ENCODE measurements at places on chromosomes 16 and 17. TPM values are rescaled to one million over a fixed set of nuclear protein-coding genes. Genes with fewer than 3 reads are reported as not detected.

Gene ALOX15B
- not detected for total RNA-seq

Gene CRHR1
- total RNA-seq, result not detected

DNA sequence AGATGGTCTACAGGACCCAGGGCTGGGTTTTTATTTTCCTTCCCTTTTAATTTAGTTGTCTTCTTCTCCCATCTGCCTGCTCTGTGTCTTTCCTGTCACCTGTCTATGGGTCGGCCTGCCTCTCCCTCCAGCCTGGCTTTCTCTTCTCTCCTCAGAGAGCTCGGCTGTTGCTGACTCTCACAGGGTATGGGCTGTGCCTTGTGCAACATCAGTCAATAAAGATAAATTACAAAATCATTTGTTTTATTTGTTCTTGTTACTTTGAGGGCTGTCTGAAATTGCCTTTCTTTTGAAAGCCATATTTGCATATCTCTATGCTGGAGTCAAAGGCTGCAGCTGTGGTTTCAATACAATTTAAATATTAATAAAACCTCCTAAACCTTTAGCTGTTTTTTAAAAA, 15.6 kb downstream of the RND2 start:
- no peak for DNase-seq

GRCh38 chr16:371515-372301, 1.4 kb upstream of the MRPL28 start:
- DNase-seq, result no peak

DNA sequence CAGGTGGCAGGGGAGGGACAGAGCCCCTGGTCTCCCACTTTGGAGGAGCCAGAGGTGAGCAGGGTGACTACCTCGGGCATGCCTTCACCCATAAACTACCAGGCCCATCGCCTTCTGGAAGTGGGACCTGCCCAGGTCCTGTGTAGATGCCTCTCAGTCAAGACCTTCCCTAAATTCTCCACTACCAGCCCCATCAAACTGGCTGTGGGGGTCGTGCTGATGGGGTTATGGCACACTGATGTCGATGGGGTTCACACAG, 5.8 kb upstream of the RAB37 start:
- no peak for DNase-seq

DNA sequence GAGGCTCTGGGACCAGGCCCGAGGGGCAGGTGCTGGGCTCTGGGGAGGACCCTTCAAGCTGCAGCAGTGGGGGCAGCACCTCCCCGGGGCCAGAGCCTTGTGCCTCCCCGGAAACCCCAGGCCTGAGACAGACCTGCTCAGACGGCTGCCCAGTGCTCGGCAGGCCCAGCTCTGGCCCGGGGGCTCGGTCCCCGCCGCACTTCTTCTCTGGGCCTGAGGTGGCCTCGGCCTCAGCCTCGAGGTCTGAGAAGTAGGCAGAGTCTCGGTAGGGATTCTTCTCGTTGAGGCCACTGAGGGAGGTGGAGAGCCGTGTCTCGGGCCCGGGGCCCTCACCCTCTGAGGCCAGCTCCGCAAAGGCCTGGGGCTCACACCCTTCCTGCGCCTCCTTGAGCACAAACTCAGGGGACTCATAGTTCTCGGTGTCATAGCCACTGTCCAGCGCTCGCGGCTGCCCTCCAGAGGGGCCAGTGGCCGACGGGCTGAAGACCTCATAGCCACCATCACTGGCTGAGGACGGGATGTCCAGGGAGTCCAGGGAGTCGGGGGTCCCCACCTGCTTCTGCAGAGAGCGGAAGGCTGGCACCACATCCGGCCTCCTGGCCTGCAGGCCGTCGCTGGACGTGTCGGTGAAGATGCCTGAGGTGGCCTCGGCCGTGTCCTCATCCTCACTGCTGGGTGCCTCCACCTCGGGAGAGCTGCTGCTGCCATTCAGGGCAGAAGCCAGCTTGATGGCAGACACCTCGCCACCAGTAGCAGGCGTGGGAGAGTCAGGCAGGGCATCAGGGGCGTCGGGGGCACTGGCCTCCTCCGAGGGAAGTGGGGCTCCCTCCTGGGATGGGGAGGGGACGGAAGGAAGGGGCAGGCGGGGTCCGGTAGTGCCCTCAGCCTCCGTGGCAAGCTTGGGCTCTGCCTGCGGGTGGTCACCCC, 44.3 kb upstream of the PVALEF start:
- DNase-seq, result no peak

- DNase-seq, result no peak
Observed at GRCh38 chr17:34098699-34099098, 156.4 kb upstream of the CCL2 start.

DNA sequence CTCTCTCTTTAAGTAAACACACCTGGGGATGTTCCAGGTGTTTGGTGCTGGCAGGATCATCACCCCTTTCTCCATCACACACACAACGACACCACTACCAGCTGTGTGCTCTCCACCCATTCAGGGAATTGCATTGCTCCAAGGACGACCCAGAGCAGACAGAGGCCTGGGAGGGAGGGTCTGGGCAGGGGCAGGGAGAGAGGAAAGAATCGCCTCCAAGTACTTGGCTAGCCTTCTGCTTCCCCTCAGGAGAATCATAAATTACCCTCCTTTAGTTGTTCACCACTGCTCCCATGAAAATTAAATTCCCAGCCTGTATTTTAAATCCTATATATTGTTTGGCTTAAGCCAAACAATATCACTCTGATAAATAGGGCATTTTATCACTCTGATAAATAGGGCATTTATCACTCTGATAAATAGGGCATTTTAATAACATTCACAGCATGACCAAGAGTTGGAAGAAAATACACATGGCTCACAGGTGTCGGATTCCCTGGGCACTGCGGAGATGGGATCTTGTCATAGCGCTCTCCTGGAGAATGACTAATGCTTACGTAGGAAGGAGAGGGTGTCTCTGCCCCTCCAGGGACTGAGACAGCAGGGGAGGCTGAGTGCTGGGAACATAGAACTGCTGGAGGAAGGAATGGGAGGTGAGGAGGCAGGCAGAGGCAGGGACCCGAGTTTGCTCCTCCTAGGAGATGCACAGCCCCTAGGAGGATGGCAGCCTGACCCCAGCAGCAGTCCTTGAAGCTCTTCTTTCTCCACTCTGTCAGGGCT, 673.6 kb downstream of the HS3ST4 start:
- no peak for DNase-seq

DNA sequence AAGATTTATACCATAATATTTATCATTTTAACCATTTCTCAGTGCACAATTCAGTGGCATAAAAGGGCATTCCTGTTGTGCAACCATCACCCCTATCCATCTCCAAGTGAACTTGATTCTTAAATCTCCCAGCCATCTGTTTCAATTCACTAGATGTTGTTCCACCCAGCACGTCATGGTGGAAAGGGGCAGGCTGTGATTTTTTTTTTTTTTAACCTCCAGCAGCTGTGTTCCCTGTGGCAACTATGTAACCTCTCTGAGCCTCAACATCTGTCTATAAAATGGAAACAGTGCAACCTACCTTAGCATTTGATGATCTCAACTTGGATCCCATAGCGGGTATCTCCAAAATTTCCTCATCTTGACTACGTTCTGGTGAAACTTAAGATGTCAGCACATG, 604.5 kb downstream of the WWOX start:
- no peak for DNase-seq

DNA sequence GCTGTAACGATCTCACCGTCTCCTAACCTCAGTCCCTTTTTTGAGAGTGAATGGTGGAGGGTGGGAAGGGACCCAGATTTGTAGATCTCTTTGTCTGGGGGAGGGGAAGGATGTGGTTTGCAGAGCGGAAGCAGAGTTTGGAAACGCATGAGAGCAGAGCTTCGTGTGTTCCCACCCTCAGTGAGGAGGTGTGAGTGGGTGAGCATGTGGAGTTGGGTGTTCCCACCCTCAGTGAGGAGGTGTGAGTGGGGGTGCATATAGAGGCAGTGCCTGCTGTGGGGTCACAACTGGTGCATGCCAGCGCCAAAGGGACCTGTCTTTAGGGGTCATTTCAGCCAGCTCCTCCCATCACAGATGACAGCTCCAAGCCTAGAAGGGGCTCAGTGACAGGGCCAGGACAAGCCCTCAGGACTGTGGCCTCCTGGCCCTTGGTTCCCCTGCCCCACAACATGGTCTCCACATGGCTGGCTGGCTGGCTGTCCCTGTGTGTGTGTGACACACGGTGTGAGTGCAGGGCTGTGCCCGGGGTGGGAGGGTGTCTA, 1.8 kb upstream of the CISD3 start:
- no peak for DNase-seq

GRCh38 chr17:66210208-66210574, 18.3 kb upstream of the CEP112 start:
- DNase-seq, result no peak

DNA sequence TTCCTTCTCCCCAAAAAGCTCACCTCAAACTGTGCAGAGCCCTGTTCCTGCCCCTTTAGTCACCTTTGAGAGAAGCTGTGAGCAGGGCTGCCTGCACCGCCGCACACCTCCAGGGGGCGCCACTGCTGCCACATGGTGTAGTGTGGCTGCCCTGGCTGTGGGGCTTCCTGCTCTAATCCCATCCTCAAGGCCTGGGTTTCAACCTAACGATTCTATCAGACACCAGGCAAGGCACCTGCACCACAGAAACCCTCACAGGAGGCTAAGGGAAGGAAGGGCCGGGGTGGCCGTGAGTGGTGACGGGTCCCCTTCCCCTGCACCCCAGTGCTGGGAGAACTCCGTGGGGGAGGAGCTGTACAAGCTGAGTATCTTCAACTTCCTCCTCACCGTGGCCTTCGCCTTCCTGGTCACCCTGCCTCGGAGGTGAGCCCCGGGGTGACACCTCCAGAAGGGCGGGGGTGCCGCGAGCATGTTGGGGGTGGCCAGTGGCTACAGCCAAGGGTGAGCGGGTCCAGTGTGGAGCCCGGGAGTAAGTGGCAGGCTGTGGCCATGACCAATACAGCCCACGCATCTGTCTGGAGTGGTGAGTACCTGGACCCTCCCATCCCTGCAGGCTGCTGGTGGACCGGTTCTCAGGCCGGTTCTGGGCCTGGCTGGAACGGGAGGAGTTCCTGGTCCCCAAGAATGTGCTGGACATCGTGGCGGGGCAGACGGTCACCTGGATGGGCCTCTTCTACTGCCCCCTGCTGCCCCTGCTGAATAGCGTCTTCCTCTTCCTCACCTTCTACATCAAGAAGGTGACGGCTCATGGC, 7.0 kb downstream of the TMC8 start:
- DNase-seq, result peak; percentile 86

GRCh38 chr16:88773812-88774291, 11.2 kb downstream of the PIEZO1 start:
- DNase-seq, result no peak

DNA sequence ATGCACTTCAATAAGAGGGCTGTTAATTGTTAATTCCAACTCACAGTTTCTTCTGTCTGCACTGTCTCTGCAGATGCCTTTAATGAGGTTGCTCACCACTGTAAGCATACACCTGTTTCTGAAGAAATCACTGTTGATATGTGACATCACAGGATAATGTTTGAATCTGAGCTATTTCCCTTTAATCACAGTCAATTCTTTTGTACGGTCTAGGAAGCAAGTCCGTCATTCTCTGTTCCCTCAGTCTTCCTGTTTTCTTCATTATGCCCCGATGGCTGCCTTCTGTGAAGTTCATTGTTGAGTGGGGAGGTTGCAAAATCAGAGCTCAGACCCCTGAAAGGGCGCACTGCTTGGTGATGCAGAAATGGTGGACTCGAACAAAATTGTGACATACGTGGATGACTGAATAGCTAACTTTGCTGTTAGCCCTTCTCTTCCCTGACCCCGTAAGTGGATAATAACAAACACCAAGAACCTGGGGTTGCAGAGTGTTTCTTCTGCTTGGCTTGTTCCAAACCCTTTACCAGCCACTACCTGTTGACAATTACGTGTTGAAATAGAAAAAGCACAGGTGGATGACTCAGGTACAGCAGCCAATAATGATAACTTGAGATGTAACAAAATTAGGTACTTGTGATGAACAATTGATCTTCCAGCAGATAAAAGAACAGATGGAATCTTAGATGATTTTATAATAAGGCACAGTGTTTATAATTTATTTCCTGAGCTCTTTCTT, 71.9 kb upstream of the AXIN2 start:
- DNase-seq, result no peak

DNA sequence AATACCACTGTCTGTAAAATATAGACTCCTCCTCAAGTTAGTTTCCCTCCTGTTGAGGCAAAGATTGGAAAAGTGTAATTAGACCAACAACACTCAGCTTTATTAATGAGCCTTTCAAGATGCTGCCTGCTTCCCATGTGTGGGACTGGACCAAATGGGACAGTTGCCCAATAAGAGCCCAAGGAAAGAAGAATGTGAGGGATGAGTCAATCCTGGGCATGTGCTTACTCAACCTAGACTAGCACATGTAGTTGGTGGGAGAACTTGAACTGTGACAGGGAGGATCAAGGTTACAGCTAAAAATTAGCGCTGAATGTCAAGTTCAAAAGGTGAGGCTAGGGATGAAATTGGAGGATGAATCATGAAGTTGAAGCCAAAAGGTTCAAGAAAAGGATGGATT, 435.5 kb downstream of the CA10 start:
- DNase-seq, result no peak

DNA sequence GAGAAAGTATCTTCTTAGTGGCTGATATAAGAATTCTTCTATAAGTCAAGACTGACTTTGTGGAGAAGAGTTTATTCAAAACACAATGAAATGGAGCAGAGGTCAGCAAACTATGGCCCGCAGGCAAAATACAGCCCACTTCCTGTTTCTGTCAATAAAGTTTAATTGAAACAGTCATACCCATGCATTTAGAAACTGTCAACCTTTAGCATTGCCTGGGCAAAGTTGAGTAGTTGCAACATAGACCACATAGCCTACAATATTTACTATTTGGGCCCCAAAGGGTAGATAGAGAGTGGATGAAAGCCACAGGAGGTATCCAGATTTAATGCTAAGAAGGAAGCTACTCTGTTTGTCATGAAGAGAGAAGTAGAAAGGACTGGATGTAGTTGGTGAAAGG, 38.0 kb downstream of the ACSM2B start:
- DNase-seq, result no peak

DNA sequence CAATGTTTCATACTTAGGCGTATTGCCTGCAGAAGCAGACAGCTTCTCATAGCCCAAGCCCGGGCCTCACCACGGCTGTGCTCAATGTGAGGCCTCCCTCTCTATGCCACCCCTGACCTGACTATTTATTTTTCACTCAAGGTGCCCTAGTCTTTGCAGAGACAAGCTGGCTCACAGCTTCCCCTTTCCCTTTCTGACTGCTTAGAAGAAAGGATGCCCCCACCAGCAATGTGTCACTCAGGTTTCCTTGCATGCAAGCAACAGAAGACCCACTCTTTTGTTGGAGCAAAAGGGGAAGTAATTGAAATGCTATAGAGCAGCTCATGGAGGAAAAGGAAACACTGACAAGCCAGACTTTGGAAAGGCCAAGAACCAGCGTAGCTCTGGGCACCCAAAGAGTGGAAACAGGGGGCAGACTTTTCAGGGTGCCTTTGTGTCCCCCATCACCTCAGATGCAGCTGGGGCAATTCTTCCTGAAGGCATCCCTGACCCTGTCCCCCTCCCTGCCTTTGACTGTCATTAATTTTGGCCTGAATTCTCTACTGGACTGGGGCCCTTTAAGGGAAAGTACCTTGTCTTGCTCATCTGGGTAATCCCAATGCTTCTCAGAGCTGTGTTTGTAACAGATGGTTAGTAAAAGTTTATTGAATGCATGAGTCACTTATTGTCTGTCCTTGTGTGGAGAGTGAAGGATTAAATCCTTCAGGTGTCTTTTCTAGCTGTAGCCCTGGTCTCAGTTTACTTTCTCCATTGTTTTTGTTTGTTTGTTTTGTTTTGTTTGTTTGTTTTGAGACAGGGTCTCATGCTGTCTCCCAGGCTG, 17.8 kb downstream of the RGS9 start:
- DNase-seq, result no peak

Data from chondrocyte (in vitro differentiated cells).